ENCODE measurements at places on chromosomes 7 and 10. TPM values are rescaled to one million over a fixed set of nuclear protein-coding genes. Genes with fewer than 3 reads are reported as not detected.

Gene MMD2
- total RNA-seq: not detected

Gene AMZ1
- 0.13 TPM for total RNA-seq

Gene GATA3
- 0.18 TPM for total RNA-seq

Gene DOCK4
- 14.0 TPM for total RNA-seq

Gene MMP21
- total RNA-seq: 0.18 TPM

Gene ERV3-1
- total RNA-seq: 13.4 TPM

Gene DTX2
- total RNA-seq: 5.2 TPM

Gene VGF
- total RNA-seq: not detected

Gene TET1
- 20.6 TPM for total RNA-seq

Gene ACTR3C
- total RNA-seq: 1.9 TPM

Gene MMRN2
- total RNA-seq: 23.1 TPM

Gene CDC14C
- total RNA-seq: 0.04 TPM

Gene SEMA3D
- 19.8 TPM for total RNA-seq

Gene SPDYE16
- total RNA-seq: 0.22 TPM

Gene FMC1
- 21.1 TPM for total RNA-seq

Gene SPDYE5
- 0.04 TPM for total RNA-seq

Gene AS3MT
- total RNA-seq: 11.9 TPM

Gene EXOC6
- 45.8 TPM for total RNA-seq

Gene SFRP5
- total RNA-seq: 0.75 TPM

Gene CLDN15
- 4.3 TPM for total RNA-seq

Gene PPP1R3A
- total RNA-seq: 63.4 TPM

Gene FAM25G
- not detected for total RNA-seq

Gene PDE6C
- not detected for total RNA-seq

Gene HPS1
- total RNA-seq: 9.7 TPM

Gene FGFR2
- 2.1 TPM for total RNA-seq

Gene ANKRD61
- 0.22 TPM for total RNA-seq

Gene SBDS
- total RNA-seq: 172 TPM

Gene SLC29A4
- total RNA-seq: 18.5 TPM

Gene LSM8
- total RNA-seq: 33.8 TPM

Gene MKX
- 14.7 TPM for total RNA-seq

Gene CHRM2
- total RNA-seq: 0.18 TPM

Gene LEP
- total RNA-seq: not detected

Gene MRC1
- total RNA-seq: 13.4 TPM

Gene COL13A1
- total RNA-seq: 12.5 TPM

Gene TEX36
- not detected for total RNA-seq

Data from muscle of leg (tissue), 16 donors.